AG20443 (cell line): ENCODE measurements at places on chromosomes 5 and 9.

GRCh38 chr5:3595006-3595961 is at the start of gene IRX1:
Gene IRX1 (plus strand): TSS chr5:3595832. CDS start chr5:3596106, 274 bp downstream.
- DNase-seq, result peak; percentile 96

GRCh38 chr9:118957585-118957984 is 411.6 kb downstream of the BRINP1 start:
- DNase-seq, result peak; percentile 23

DNA sequence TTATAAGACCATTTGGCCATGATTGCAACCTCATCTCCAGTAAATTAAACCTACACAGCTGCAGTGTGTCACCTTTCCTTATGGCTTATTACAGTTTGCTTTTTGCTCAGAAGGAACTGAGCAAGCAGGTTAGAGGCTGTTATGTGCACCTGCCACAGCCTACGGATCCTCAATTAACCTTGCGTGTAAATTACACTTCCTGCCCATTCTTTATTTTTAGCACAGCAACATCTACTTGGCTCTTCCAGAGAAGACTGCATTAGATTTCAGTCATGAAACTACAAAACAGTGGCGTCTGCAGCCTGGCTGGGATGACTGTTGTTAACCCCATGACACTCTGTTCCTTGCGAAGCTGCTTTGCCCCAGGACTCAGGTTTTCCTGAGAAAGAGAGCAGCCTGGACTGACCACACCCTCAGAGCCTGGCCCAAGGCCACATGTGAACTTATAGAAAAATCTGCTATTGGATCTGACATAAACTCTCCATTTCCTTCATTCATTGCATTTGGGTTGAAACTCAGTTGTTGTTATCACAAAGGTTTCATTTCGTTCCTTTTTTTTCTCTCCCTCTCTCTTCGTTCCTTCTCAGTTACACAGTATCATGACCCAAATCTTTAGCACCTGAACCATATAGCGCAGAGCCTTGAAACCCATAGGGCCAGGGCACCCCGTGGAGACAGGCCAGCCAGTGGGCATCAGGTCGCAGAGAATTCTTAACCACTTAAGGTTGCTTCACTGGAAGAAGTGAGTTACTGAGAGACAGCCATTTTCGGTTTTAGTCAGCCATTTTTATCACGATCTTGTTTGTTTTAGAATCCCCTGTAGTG is 138.6 kb downstream of the PALM2AKAP2 start:
- DNase-seq, result no peak

GRCh38 chr5:171872666-171873065 is 87.0 kb downstream of the SMIM23 start:
- no peak for DNase-seq

DNA sequence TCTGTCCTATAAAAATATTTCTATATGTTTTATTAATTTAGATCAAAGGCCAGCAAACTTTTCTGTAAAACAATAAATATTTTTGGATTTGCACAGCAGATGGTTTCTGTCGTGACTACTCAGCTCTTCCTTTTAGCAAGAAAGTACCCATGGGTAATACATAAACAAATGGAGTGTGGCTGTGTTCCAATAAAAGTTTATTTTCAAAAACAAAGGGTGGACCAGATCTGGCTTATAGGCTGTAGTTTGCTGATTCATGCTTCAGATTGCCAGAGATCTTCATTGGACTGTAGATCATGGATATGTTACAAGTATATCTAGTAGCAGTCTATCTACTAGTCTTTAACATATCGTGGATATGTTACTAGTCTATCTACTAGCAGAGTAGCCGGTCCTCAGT is 590.5 kb downstream of the CSNK1G3 start:
- no peak for DNase-seq

- peak; percentile 24 for DNase-seq
Observed at GRCh38 chr5:93145767-93146166, 435.3 kb downstream of the NR2F1-AS1 start.

GRCh38 chr5:4197151-4197550 is 601.5 kb downstream of the IRX1 start:
- no peak for DNase-seq

- DNase-seq, result no peak
Observed at GRCh38 chr9:21710548-21711191, 91.8 kb upstream of the MTAP start.

- DNase-seq, result peak; percentile 65
Observed at GRCh38 chr5:446883-447263, 3.9 kb downstream of the EXOC3 start.

DNA sequence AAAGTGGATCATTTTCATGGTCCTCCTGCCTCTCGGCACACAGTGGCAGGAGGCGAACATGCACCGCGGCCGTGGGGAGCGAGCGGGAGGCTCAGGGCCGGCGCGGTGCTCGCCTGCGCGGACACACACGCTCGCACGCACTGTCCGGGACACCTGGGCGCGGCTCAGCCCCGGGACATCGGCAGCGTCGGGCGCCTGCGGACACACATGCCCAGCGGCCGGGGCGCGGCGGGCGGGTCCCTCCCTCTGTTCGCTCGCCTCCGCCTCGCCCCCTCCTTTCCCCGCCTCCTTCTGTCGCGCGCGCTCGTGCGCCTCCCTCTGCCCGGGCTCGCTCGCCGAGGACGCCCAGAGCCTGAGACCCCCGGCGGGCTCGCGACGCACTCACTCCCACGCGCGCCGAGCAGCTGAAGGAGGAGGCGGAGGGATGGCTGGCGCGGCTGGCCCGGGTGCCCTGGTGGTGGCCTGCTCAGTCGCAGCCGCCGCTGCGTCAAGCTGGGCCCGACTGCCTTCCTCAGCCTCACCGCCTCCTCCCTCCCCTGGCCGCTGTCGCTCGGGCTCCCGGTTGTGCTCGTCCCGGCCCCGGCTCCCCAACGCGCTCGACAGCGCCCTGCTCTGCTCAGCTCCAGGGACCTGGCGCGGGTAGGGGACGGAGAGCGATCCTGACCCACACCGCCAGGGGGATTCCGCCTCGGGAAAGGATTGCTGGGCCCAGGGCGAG is at the start of gene FRMD3:
Gene FRMD3 (minus strand): TSS at position 230 of the 718 bp plus-strand sequence. CDS start 170 bp downstream, at position 60.
- DNase-seq, result peak; percentile 88

- DNase-seq, result no peak
Observed at GRCh38 chr5:14251733-14252132, 108.6 kb downstream of the TRIO start.

DNA sequence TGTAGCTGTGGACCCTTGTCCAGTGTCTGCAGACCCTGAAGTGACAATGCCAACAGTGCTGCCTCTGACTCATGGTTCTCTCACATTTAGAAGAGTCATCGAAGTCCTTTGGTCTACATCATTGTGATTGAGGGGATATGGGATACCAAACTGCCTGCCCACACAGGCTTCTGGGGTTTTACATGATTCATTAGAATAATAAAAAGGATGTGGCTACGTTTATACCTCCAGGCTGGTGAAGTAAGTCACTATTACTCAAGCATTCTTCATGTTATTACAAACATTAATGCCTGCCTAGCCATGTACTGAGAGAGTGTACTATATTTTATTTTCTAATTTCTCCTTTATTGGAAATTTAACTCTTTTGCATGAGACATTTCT is 365.7 kb downstream of the SPATA31D1 start:
- peak; percentile 58 for DNase-seq

DNA sequence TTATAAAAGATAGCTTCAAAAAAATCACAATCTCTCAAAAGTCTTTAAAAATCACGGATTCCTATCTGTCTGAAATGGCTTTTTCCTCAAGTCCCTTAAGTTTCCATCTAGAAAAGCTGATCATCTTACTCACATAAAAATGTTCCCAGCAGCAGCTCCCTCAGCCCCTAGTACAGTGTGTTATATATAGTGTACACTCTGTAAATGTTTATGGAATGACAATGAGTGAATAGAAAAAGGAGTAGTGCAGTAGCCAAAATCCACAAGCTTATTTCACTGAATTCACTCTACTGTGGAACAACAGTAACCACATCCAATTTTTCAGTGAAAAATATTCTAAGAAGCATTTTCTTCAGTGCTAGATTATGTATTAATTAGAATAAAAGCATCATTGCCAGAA is 609.4 kb downstream of the DTWD2 start:
- no peak for DNase-seq

DNA sequence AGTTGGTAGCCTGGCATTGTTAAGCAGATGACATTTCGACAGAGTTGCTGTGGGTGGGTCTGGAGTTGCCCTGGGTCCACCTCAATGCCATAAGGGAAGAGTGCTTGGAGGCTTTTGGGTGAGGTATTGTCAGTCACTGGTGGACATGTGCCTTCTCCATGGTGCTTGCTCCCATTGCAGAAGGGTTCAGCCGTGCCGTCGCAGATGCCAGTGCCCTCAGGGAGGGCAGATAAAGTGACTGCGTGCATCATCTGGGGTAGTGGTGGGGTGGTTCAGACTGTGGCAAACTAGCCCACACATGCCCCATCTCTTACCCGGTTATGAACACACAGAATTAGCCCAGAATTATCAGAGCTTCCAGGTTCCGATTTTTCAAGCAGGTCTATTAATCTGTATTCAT is 71.6 kb downstream of the FBXL7 start:
- DNase-seq, result no peak

DNA sequence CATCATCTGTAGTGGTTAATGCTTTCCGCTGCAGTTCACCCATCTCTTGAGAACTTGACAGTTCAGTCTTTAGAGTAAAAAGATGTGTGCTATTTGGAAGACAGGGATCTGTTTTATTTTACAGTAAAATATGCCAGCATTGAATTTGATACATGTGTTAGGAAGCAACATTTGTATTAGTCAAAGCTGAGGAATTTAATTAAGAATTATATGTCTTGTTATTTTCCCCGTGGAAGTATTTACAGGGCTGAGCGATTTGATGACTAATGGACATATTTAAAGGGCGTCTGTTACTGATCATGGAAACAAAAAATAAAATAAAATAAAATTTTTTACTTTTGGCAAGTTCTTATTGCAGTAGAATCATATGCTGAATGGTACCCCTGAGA is 101.3 kb downstream of the PAM start:
- peak; percentile 53 for DNase-seq

DNA sequence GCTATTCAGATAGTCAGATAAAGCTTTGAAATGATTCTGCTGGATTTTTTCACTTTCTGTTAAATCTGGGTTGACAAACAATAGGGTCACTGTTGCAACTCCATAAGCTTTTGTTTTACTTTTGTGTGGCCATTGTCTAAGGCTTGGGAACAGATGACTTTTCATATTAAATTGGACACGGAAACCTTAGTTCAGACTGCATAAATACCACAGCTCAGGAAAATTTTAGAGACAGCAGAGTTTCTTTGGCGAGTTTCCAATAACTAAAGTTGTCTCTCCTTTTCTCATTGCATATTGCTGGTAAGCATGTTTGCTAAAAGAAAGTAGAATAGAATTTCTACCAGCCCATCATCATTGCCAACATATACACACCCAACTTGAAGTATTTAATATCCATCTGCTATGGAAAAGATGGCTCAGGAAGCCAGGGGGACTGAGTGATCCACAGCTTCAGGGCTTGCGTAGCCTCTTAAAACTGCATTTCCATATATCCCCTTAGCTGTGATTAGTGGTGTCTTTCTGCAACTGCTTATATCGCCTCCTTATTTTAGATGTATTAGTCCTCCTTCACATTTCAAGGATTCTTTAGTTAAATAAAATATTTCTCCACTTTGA is 168.2 kb downstream of the ARHGAP26 start:
- DNase-seq, result no peak

DNA sequence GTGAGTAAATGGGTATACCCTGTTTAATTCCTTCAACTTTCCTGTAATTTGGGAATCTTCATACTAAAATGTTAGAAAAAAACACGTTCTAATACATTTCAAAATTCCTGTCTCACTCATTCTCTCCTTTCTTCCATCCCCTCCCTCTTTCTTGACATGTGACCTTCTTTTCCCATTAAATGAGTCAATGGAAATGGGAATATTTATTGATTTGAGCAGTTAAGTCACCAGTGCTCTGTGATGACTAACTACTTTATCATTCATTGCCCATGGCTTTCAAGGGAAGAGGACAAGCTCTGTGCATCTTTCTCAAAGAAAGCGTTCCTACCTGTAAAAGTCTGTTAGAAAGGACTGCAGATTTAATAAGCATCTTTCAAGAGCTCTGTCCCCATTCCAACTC is 144.4 kb upstream of the MAP3K1 start:
- DNase-seq, result no peak

DNA sequence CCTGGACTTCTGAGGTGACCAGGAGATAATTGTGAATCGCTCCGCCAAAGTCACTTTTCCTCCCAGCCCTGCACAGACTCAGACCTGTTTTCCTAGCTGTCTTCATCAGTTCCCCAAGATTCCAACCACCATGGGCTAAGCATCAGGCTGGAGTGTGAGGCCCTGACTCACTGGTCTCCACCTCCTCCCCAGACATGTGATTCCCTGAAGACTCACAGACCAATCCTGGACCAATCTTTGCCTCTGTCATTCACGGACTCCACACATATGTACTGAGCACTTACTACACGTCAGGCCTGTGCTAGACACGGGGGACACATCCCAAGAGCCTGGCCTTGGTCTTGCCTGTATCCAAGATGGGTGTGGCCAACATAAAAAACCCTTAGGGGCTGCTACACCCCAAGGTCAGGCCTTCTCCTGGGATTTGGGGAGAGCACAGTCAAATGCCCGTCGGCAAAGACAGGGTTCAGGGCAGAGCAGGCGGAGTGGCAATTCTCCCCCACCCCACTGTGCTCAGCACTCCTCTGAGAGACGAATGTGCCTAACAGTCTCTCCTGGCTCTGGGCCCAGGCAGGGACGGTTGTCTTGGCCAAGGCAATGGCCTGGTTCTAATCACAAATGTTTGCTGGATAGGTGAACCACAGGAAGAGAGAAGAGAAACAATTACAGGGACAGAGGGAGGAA is 11.9 kb downstream of the EEIG1 start:
- DNase-seq, result peak; percentile 87

DNA sequence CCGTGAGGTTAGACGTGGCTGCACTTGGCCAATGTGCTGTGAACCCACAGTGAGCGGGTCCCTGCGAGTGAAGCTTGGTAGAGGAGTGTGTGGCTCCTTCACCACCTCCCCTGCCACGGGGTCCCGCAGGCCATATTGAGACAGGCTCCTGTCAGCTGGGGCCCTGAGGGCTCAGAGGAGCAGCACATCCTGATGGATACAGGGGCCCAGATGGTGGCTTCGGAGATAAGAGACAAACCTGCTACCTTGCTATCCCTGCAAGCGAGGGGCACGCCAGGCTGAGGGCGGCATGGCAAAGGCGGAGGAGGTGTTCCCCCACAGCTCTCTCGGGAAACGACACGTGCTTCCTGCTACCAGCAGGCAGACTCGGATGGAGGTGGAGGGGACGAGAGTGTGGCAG is 33.1 kb downstream of the SLC6A3 start:
- no peak for DNase-seq

DNA sequence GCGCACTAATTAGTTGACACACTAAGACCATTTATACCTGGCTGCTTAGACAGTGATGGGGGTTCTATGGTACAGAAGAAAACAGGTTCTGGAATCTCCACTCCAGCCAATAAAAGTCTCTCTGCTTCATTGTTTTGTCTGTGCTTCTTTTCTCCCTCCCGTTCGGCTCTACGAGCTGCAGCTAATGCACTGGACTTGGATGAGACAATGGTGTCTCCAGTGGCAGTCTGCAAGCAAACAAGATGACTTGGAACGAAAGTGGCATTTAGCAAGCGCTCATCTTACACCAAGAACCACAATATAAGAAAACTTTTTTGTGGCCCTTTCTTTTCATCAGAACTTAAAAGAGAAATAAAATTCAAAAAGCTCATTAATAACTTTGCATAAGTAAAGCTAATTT is 30.2 kb downstream of the GFM2 start:
- DNase-seq, result no peak

- DNase-seq, result no peak
Observed at GRCh38 chr9:23635276-23635675, 190.8 kb downstream of the ELAVL2 start.

- peak; percentile 3 for DNase-seq
Observed at GRCh38 chr9:126564716-126565115, 49.0 kb upstream of the LMX1B start.
